ENCODE measurements at places on chromosomes 6 and 20. TPM values are rescaled to one million over a fixed set of nuclear protein-coding genes. Genes with fewer than 3 reads are reported as not detected.

- no peaks in the 10 kb centered on the region for H3K36me3 ChIP-seq
- no peak overlapping the region for H3K4me3 ChIP-seq
These were observed 10.1 kb upstream of the SLC22A7 start for GRCh38 chr6:43287717-43288679.

DNA sequence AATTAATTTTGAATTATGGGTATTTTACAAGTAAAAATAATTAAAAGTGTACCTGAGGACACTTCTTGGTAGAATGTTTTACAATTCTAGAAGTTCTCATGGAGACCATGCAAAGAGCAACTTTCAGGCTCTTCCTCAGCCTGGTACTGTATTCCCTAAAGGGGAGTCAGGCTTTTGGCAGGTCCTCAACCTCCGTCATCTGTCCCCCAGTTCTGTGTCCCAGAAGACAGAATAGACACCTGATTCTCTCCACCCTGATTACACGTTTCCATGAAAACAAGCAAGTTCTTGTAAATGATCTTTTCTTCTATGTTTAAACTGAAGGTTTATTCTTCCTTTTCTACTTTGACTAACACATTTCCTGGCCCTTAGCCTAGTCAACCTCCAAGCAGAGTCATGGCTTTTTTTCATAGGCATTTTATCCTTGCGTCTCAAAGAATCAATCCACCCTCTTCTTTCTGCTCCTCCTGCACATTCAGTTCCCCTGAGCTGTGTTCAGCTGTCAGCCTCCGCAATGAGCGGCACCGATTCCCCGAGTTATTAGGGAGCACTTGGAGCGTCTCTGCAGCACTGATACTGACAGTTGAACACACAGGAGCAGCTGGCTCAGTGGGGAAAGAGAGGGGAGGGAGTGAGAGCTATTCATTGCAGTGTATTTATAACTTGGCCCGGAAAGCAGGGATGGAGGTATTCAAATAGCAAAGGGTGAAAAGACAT lies 1082.4 kb upstream of the MAP3K7 start:
- no peaks in the 10 kb centered on the region for H3K4me1 ChIP-seq
- no peak overlapping the region for H3K27ac ChIP-seq
- H3K4me3 ChIP-seq: no peak overlapping the region
- no peak for DNase-seq
- H3K27me3 ChIP-seq: no peaks in the 10 kb centered on the region

GRCh38 chr20:50725724-50726005 lies 5.7 kb upstream of the PARD6B start:
- H3K27me3 ChIP-seq: no peaks in the 10 kb centered on the region
- H3K4me3 ChIP-seq: no peak overlapping the region
- no peaks in the 10 kb centered on the region for H3K36me3 ChIP-seq

DNA sequence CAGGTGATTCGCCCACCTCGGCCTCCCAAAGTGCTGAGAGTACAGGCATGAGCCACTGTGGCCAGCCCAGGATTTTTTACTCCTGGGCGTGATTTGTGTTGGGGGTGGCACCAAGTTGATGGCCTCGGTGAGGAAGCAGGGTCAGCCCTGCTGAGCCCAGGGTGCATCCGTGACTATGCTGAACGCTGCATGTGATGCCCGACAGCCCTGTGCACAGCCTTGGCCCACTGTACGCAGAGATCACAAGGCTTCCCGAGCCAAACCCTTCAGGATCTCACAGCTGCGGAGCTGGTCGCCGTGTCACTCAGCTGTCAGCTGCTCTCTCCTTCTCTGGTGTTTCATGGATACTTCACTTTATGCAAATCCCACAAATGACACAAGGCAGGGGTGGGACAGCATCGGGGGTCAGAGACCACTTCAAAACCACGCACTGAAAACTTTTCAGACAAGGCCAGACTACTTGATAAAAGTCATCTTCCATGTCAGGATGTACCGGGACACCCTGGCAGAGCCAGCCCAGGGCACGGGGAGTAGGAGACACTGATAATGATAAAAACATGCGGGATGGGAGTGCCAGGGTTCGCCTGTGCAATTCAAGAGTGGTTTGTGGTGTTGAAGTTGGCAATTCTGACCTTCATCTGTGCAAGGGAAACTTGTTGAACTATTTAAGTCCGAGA lies 31.2 kb upstream of the RPS6KA2 start:
- no peak overlapping the region for H3K4me3 ChIP-seq
- no peak overlapping the region for H3K27ac ChIP-seq
- H3K27me3 ChIP-seq: no peaks in the 10 kb centered on the region
- DNase-seq: no peak
- H3K36me3 ChIP-seq: no peaks in the 10 kb centered on the region
- H3K4me1 ChIP-seq: no peaks in the 10 kb centered on the region

TINAG gene
- total RNA-seq: not detected
